ENCODE measurements at places on chromosomes 11 and 22.

GRCh38 chr11:44452827-44453572 is 112.5 kb upstream of the CD82 start:
- DNase-seq: no peak

DNA sequence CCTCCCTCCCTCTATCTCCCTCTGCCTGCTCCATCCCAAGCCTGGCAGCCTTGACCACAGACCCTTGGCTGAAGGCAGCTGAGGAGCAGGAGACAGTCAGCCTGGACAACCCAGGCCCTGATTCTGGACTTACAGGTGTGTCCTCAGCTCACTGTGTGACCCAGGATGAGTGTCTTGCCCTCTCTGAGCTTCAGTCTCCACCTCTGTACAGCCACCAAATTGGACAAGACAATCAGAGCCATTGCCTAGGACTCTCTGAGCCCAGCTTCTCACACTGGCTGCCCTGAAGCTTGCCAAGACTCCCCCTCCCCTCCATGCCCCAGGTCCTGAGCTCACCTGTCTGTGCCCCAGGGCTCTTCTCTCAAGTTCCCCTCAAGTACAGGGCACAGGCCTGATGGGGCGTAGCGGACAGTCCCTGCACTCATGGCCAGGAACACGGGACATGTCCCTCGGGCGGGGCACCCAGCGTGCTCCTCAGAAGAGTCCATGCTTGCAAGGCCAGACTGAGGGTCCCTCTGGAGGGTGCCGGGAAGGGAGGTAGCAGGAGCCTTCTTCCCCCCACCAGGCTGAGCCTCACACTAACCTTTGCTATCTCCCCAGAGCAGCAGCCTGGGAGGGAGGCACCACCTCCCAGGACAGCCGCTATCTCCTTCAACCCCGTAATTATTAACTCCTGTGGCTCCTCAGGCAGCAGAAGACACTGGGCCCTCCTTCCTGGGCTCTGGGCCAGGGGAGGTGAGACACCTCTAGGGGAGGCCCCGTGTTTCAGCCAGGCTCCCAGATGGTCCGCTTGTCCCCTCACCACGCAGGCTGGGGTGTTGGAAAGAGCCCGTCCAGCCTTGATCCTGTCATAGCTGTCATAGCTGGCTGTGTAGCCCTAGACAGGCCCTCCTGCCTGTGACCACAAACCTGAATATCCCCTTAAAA is 2.6 kb upstream of the RAB3IL1 start:
- DNase-seq: no peak

DNA sequence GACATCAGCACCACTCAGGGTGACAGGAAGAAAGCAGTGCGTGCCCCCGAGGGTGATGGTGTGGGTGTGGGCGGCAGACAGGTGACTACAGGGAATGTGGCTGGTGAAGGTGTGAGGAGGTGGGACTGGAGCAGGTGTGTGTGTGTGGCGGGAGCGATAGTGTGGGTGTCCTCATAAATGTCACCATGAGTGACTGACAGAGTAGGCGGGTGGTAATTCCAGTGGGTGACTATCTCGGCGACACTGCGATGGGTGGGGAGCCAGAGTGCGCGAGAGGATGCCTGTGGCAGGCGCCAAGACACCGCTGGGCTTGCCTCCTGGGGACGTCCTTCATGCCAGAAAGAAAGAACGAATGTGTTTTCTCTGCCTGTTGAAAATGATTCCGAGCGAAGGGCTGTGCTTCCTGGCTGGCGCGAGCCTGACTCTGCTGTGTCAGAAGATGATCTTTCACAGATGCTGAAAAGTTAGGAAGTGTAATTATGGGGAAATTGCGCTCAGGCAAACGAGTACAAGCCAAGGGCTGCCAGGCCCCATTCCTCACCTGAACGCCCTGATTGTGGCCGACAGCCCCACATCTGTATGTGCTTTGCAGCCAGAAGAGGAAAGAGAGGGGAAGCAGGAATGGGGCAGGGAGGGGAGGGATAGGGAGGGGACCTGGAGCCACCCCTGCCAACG is 98.8 kb upstream of the CD82 start:
- DNase-seq: no peak

DNA sequence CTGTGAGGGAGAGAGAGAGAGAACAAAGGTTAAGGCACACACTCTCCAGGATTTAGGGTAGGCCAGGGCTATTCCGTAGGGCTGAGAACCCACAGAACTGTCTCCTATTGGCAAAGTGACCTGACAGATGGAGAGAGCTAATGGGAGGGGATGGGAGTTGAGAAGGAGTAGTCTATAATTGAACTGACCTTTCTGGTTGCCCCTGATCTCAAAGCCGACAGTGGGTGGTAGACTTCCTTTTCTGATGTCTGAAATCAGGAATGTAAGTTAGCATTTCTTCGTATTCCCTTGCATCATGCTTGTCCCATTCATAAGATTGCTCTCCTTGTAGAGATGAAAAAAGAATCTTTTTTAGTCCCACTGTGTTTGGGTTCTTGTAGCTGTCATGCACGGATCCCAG is 210.1 kb downstream of the NTM start:
- no peak for DNase-seq

GRCh38 chr11:35391922-35392688 is 27.3 kb downstream of the SLC1A2 start:
- peak; percentile 61 for DNase-seq

- no peak for DNase-seq
Measured at GRCh38 chr11:70826541-70827335, 425.6 kb downstream of the SHANK2 start.

GRCh38 chr22:24697172-24697571 is 77.3 kb downstream of the PIWIL3 start:
- no peak for DNase-seq

DNA sequence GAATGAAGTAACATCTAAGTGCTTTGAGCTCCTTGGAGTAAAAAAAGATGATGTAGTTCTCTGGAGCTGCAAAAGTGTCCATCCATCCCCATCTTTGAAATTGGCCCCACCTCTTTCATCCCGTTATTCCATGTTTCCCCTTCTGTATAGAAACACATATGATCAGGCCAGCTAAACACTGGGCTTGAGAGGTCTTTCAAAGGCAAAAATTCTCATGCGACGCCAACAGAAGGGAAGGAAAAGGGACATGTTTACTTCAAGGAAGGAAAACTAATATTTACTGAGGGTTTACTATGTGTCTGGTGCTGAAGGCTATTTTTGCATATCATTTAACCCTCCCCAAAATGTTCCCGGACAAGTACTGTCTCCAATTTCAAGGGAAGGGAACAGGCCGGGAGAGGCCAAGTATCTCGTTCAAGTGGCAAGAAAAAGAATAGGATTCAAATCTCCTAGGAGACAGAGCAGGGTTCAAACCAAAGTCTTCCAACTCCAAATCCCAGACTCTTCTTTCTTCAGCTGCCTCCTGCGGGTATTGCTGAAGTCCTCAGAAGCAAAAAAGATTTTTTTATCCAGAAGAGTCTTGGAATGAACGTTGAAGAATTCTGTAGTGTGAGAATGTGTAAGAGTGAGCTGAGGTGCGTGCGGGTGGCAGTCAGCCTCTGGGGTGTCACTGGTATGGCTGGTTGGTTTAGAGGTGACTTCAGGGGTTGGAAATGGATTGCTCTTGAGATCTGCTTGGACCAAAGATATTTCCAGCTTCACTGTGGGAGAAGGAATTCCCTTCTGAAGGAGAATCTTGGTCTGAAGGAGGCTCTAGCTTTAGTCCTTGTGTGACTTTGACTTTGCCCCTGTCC is 10.1 kb downstream of the TECTA start:
- DNase-seq: no peak

DNA sequence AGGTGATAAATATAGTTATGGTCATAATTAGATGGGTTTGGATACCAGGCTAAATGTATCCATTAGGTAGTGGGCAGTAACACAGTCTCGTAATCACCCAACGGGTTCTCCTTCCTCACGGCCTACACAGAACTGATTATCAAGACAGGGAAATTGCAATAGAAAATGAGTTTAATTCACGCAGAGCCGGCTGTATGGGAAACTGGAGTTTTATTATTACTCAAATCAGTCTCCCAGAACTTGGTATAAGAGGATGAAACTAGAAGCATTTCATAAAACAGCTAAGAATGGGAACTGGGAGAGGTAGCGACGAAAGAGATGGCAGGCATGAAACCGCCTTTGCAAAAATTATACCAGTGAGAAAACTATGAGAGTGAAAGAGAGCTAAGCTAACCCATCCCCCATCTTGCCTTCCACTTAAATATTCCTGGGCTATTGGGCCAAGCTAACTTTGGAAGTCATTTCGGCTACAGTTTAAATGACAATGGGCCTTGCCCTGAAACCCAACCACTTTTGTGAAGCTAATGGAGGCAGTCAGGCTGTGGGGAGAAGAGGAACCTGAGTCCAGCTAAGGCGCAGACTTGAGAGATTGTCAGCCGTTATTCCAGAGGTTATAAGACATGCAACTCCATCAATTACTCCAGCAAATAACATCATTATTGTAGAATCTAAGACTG is 29.6 kb downstream of the CTSC start:
- DNase-seq: no peak

GRCh38 chr22:46650078-46650810 is 30.1 kb downstream of the GRAMD4 start:
- DNase-seq: no peak

DNA sequence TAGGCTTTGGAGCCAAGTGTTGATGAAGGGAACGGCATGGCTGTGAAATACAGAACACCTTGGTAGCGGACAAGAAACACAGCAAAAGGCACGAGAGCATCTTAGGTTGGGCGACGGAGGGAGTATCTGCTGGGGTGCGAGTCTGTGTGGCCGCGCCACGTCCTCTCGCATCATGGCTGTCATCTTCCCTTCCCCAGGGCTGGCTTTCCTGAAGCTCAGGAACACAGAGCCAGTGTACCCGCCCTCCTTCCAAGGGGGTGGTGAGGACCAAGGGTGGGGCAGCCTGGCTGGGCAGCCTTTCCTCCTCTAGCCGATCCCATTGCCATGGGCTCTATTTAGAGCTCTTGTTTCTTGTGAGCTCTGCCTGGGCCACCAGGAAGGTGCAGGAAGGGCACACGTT is 154.4 kb downstream of the FEZ1 start:
- no peak for DNase-seq

- no peak for DNase-seq
Measured at GRCh38 chr22:41876275-41876674, 38.6 kb downstream of the SHISA8 start.

- no peak for DNase-seq
Measured at GRCh38 chr11:84142411-84142810, 856.2 kb upstream of the CCDC90B start.

GRCh38 chr11:44548032-44548695 is 17.3 kb upstream of the CD82 start:
- no peak for DNase-seq

GRCh38 chr22:36385491-36386350 is 2.0 kb downstream of the MYH9 start:
- peak; percentile 29 for DNase-seq

GRCh38 chr11:61266602-61267001 is 25.6 kb downstream of the PGA5 start:
- no peak for DNase-seq

- DNase-seq: no peak
Measured at GRCh38 chr11:108364159-108364558, 103.2 kb downstream of the C11orf65 start.

All from activated T-helper 1 cell treated with anti-CD3 and anti-CD28 coated beads, Interleukin-12 subunit alpha, Interleukin-12 subunit beta, Interleukin-2, Interleukin-4 antibody, amounts not matched to agents 30 ng/mL and 10 ng/mL and 1 ng/mL, durations not matched to agents 14 hours and 24 hours and 36 hours (primary cell).